ENCODE measurements at places on chromosomes 3 and 15. TPM values are rescaled to one million over a fixed set of nuclear protein-coding genes. Genes with fewer than 3 reads are reported as not detected.

AADACL2 gene
- total RNA-seq = not detected

GRCh38 chr15:45399381-45400212, 21.3 kb upstream of the GATM start:
- H3K27ac ChIP-seq = no peak overlapping the region
- DNase-seq = no peak
- H3K4me1 ChIP-seq = peaks cover 9% of the 10 kb centered on the region
- H3K36me3 ChIP-seq = peaks cover 6% of the 10 kb centered on the region
- H3K27me3 ChIP-seq = peaks cover 26% of the 10 kb centered on the region

GRCh38 chr15:49769225-49769624, 148.4 kb downstream of the DTWD1 start:
- H3K27ac ChIP-seq = no peak overlapping the region
- no peaks in the 10 kb centered on the region for H3K27me3 ChIP-seq
- H3K4me1 ChIP-seq = no peaks in the 10 kb centered on the region
- no peak overlapping the region for H3K4me3 ChIP-seq

- DNase-seq = no peak
- peaks cover 14% of the 10 kb centered on the region for H3K27me3 ChIP-seq
- peaks cover 2% of the 10 kb centered on the region for H3K4me1 ChIP-seq
- H3K27ac ChIP-seq = no peak overlapping the region
- no peaks in the 10 kb centered on the region for H3K36me3 ChIP-seq
- no peak overlapping the region for H3K4me3 ChIP-seq
Observed at GRCh38 chr3:108488631-108489030, 21.8 kb downstream of the MYH15 start.

DNA sequence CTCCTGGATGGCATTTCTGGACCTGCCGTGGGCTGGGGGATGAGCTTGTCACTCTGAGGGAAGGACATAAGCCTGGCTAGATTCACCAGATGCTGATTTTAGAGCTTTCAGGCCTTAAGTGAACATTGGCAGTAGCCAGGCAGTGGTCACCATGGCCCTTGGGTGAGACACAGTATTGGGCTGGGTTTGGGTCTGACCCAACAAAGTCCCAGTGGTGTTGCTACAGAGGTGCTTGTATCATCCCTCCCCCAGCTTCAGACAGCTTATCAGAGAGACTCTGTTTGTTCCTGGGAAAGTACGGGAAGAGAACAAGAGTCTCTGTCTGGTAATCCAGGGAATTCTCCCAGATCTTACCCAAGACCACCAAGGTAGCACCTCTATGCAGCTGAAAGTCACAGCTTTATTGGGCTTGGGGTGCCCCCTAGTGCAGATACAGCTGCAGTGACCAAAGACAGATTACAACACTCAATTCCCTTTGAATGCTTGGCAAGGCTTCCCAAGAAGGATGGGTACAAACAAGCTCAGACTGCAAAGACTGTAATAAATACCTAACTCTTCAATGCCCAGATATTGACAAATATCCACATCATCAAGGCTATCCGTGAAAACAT, 9.8 kb upstream of the RUVBL1 start:
- peak; percentile 83 for DNase-seq

COL8A1 gene
- 0.09 TPM for total RNA-seq

DNA sequence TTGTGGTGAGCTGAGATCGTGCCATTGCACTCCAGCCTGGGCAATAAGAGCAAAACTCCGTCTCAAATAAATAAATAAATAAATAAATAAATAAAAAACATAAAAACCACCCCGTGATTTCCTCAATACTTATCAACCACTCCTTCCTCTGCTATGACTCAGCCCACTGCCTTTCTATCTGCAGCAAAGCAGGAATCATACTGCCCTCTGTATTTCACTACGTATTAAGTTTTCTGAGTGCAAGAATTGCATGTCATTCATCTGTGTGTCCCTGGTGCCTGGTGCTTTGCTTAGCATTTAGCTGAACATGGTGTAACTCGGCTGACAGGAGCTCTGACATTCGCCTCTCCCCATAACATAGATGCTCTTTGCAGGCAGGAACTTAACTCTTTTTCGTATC, 7.1 kb downstream of the LSG1 start:
- H3K36me3 ChIP-seq = peaks cover 50% of the 10 kb centered on the region
- H3K4me3 ChIP-seq = no peak overlapping the region
- DNase-seq = no peak
- H3K27ac ChIP-seq = no peak overlapping the region
- H3K4me1 ChIP-seq = peaks cover 17% of the 10 kb centered on the region
- H3K27me3 ChIP-seq = no peaks in the 10 kb centered on the region

- no peak for DNase-seq
- H3K4me1 ChIP-seq = peaks cover 17% of the 10 kb centered on the region
- H3K4me3 ChIP-seq = no peak overlapping the region
- H3K27me3 ChIP-seq = peaks cover 4% of the 10 kb centered on the region
- no peaks in the 10 kb centered on the region for H3K36me3 ChIP-seq
Observed at GRCh38 chr15:39925112-39925842, 5.2 kb upstream of the GPR176 start.

DNA sequence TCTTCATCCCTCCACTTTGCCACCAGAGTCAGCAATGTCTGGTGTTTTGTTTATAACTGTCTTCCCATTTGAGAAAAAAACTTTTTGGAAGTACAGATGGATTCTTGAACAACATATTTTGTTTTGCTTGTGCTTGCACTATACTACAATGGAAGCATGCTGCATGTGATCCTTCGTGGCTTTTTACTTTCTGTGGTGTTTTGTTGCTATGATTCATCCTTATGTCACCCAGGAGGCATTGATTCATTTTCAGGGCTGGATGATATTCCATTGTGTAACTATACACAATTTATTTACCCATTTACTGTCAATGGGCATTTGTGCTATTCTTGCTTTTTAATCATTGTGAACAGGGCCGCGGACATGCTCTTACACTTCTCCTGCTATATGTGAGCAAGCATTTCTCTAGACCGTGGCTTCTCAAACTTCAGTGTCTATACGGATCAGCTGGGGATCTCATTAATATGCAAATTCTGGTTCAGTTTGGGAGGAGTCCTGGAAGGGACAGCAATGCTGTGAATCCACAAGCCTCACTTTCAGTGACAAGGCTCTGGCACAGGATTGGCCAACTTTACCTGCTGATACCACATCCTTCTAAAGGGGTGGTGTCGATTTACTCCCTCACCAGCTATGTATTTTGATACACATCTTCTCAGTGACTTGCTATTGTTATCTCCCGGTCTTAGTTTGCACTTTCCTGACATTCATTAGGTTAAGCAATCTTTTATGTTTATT, 65.9 kb downstream of the POLR2M start:
- no peak overlapping the region for H3K27ac ChIP-seq
- H3K27me3 ChIP-seq = peaks cover 8% of the 10 kb centered on the region
- peaks cover 24% of the 10 kb centered on the region for H3K4me1 ChIP-seq
- no peak for DNase-seq

SLC12A1 gene
- total RNA-seq = not detected

GRCh38 chr3:65425880-65426279, 612.8 kb downstream of the MAGI1 start:
- H3K4me3 ChIP-seq = no peak overlapping the region
- H3K27me3 ChIP-seq = no peaks in the 10 kb centered on the region
- DNase-seq = no peak
- no peaks in the 10 kb centered on the region for H3K36me3 ChIP-seq
- no peak overlapping the region for H3K27ac ChIP-seq

- H3K4me1 ChIP-seq = no peaks in the 10 kb centered on the region
- no peak for DNase-seq
- no peak overlapping the region for H3K4me3 ChIP-seq
- no peaks in the 10 kb centered on the region for H3K36me3 ChIP-seq
- peaks cover 9% of the 10 kb centered on the region for H3K27me3 ChIP-seq
- H3K27ac ChIP-seq = no peak overlapping the region
Observed at GRCh38 chr15:101543026-101543390, 53.5 kb upstream of the PCSK6 start.

CNTN3 gene
- total RNA-seq = not detected

GRCh38 chr3:114272271-114272670, 21.6 kb upstream of the TIGIT start:
- no peak for DNase-seq
- H3K4me3 ChIP-seq = no peak overlapping the region
- H3K27me3 ChIP-seq = no peaks in the 10 kb centered on the region
- H3K27ac ChIP-seq = no peak overlapping the region
- H3K36me3 ChIP-seq = peaks cover 8% of the 10 kb centered on the region
- peaks cover 4% of the 10 kb centered on the region for H3K4me1 ChIP-seq

GRCh38 chr3:42901073-42901415, 4.9 kb upstream of the ZNF662 start:
- H3K36me3 ChIP-seq = peaks cover 5% of the 10 kb centered on the region
- no peak overlapping the region for H3K4me3 ChIP-seq
- no peaks in the 10 kb centered on the region for H3K4me1 ChIP-seq
- peaks cover 21% of the 10 kb centered on the region for H3K27me3 ChIP-seq
- no peak for DNase-seq

DNA sequence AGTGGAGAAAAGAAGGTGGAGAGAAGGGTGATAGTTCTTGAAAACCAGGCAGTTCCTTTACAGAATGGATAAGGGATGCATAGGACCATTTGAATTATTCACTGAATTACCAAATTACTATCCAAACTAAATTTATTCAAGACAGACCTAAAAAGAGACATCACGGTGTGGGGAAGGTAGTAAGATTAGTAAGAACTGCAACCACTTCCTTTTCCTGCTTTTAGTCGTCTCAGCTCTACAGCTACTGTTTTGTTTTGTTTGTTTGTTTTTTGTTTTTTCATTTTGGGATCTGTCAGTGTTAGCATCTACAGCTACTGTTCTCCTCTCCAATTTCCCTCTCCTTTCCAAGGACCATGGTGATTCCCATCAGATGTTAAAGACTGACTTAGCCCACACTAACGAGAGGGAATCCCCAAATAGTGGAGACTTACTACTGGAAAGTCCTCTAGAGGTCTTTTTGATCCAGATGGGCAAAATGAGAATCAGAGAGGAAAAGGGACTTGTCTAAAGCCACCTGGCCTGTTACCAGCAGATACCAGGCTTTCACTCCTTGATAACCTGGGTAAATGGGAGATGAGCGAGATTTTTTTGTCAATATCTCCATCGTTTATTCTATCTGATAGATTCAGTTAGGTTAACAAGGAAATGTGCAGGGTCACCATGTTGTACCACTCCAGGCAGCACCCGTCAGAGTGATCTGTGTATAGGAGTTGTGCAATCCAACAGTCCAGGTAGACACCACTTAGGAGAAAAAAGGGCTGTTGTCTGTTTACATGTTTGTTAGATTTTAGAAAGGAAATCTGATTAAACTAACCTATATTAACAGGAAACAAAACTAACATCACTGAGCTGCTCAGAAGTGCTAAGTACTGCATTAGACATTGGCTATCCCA, 6.0 kb downstream of the HCLS1 start:
- DNase-seq = peak; percentile 69
- peak overlapping the region; percentile 79 for H3K4me3 ChIP-seq
- H3K36me3 ChIP-seq = peaks cover 81% of the 10 kb centered on the region
- peaks cover 68% of the 10 kb centered on the region for H3K4me1 ChIP-seq
- peak overlapping the region; percentile 97 for H3K27ac ChIP-seq
- H3K27me3 ChIP-seq = no peaks in the 10 kb centered on the region

DNA sequence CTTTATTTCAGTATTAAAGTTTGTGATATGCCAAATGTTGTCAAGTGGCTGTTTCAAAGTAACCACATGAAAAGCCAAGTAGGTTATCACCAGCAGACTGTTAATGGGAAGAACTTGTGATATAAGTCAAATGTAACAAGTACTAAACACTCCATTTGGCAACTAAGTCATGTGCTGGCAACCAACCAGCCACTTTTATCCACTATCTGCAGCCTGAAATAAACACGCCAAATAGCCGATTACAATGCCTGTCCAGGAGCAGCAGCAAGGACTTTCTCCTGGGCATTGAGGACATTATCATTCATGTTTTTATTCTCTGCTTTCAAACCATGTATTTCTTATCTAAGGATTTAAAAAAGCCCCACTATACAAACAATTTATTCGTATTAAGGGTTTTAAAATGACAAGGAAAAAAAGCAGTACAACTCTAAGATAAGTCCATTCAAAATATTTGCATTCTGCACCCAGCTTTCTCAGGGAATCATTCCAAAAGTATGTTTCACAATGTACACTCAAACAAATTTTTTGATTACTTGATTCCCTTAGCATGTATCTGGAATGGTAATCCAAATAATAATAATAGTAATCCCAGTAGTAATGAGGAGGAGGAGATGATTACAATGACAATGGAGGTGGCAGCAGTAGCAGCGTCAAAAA, 448.6 kb downstream of the ERC2 start:
- no peaks in the 10 kb centered on the region for H3K4me1 ChIP-seq
- DNase-seq = no peak
- no peak overlapping the region for H3K27ac ChIP-seq
- H3K36me3 ChIP-seq = no peaks in the 10 kb centered on the region
- no peak overlapping the region for H3K4me3 ChIP-seq

GRCh38 chr3:29189328-29189727, 91.5 kb upstream of the RBMS3 start:
- no peaks in the 10 kb centered on the region for H3K27me3 ChIP-seq
- no peak for DNase-seq
- peaks cover 13% of the 10 kb centered on the region for H3K4me1 ChIP-seq
- no peak overlapping the region for H3K4me3 ChIP-seq

- DNase-seq = no peak
- H3K27ac ChIP-seq = peak overlapping the region; percentile 38
- H3K4me3 ChIP-seq = no peak overlapping the region
- H3K4me1 ChIP-seq = peaks cover 20% of the 10 kb centered on the region
- no peaks in the 10 kb centered on the region for H3K27me3 ChIP-seq
Observed at GRCh38 chr3:138786788-138787271, 47.9 kb downstream of the PIK3CB start.

- peaks cover 30% of the 10 kb centered on the region for H3K4me1 ChIP-seq
- no peaks in the 10 kb centered on the region for H3K27me3 ChIP-seq
- DNase-seq = no peak
- peaks cover 64% of the 10 kb centered on the region for H3K36me3 ChIP-seq
- H3K27ac ChIP-seq = no peak overlapping the region
Observed at GRCh38 chr3:40465111-40465407, 7.9 kb downstream of the RPL14 start.

GRCh38 chr3:101154401-101154800, 161.2 kb upstream of the ABI3BP start:
- H3K36me3 ChIP-seq = no peaks in the 10 kb centered on the region
- H3K4me3 ChIP-seq = no peak overlapping the region
- no peaks in the 10 kb centered on the region for H3K4me1 ChIP-seq
- H3K27ac ChIP-seq = no peak overlapping the region

DNA sequence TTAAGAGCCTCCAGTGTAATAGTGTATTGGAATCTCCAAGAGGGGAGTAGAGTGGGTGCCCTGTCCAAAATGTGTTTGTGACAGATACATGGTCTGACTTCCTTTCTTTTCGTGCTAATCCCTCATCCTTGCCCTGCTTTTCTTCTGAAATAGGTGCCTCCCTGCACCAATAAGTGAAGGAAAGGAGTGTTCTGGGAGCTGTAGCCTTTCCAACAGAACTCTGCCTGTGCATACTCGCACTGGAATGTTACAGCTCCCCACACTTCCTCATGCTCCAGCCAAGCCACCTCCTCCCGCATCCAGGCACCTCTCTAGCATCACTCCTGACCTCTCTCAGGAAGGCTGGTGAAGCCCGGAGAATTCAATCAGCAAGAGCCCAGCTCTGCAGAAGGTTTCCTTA, 478.0 kb downstream of the GABRG3 start:
- no peak overlapping the region for H3K4me3 ChIP-seq
- DNase-seq = no peak
- H3K4me1 ChIP-seq = no peaks in the 10 kb centered on the region
- no peaks in the 10 kb centered on the region for H3K36me3 ChIP-seq
